ENCODE measurements at places on chromosomes 4 and X.

- DNase-seq, result no peak
Observed at GRCh38 chrX:6199486-6199885, 29.2 kb downstream of the NLGN4X start.

- DNase-seq, result no peak
Observed at GRCh38 chr4:18684932-18685331, 663.4 kb upstream of the LCORL start.

- no peak for DNase-seq
Observed at GRCh38 chr4:76511947-76512346, 76.9 kb downstream of the SHROOM3 start.

DNA sequence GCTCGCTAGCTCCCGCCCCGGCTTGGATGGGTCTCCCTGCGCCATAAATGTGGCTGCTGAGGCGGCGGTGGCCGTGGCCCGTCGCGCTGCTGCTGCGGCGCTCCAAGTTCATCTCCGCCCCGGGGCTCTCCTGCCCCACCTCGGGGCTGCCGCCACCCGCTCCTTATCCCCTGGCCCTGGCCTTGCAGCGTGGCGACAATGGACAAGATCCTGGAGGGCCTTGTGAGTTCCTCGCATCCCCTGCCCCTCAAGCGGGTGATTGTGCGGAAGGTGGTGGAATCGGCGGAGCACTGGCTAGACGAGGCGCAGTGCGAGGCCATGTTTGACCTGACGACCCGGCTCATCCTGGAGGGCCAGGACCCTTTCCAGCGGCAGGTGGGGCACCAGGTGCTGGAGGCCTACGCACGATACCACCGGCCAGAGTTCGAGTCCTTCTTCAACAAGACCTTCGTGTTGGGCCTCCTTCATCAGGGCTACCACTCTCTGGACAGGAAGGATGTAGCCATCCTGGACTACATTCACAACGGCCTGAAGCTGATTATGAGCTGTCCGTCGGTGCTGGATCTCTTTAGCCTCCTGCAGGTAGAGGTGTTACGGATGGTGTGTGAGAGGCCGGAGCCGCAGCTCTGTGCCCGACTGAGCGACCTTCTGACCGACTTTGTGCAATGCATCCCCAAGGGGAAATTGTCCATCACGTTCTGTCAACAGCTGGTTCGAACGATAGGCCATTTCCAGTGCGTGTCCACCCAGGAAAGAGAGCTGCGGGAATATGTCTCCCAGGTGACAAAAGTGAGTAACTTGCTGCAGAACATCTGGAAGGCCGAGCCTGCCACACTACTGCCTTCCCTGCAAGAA, 763 bp downstream of the USP38 start:
- DNase-seq, result no peak
